CD8-positive, alpha-beta memory T cell (primary cell): ENCODE measurements at places on chromosomes 7 and 10.

- no peak for DNase-seq
Measured at GRCh38 chr7:152661479-152661878, 14.5 kb downstream of the XRCC2 start.

GRCh38 chr7:98662289-98662688, 45.2 kb downstream of the NPTX2 start:
- no peak for DNase-seq

GRCh38 chr10:118139321-118139720, 92.6 kb upstream of the RAB11FIP2 start:
- DNase-seq = no peak

GRCh38 chr10:68167586-68168189, 58.4 kb downstream of the MYPN start:
- no peak for DNase-seq

GRCh38 chr7:39033885-39034624, 56.3 kb downstream of the POU6F2 start:
- no peak for DNase-seq

- DNase-seq = no peak
Measured at GRCh38 chr7:37007268-37007667, 283.0 kb upstream of the AOAH start.

GRCh38 chr7:84665339-84665738, 470.8 kb upstream of the SEMA3A start:
- no peak for DNase-seq

GRCh38 chr7:31785101-31785500, 98.1 kb downstream of the PPP1R17 start:
- no peak for DNase-seq

GRCh38 chr10:45589009-45589408, 83.6 kb downstream of the ZFAND4 start:
- DNase-seq = no peak

- DNase-seq = no peak
Measured at GRCh38 chr10:63530409-63530808, 9.2 kb downstream of the REEP3 start.

DNA sequence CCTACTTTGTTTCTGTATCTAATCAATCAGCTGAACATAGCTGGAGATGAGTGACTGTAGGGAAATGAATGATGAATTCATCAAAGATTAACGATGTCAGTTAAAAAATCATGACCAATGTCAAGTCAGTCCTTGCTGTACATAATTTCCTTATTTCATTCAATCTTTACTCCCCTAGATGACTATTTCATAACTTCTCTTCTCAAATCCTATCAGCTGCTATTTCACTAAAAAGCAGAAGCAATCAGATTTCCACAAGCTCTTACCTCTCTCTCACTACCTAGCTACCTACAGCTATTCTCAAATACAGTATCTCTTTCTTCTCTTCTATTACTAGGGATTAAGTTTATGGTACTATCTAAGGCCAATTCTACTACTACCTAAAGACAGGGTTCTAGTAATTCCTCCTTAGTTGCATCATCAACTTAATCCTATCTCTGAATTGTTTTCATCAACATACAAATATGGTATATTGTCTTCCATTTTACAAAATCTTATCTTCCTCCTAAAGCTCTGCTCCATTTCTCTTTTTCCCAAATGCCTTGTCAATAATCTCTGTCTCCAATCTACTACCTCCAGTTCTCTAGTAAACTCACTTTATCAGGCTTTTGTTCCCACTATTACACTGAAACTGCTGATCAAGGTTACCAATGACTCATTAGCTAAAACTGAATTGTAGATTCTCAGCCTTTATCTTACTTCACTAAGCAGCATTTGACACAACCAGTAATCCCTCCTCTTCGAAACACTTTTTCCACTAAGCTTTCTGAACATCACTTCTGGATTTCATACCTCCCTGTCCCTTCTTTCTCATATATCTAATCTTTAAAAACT, 28.4 kb downstream of the JMJD1C start:
- DNase-seq = no peak

DNA sequence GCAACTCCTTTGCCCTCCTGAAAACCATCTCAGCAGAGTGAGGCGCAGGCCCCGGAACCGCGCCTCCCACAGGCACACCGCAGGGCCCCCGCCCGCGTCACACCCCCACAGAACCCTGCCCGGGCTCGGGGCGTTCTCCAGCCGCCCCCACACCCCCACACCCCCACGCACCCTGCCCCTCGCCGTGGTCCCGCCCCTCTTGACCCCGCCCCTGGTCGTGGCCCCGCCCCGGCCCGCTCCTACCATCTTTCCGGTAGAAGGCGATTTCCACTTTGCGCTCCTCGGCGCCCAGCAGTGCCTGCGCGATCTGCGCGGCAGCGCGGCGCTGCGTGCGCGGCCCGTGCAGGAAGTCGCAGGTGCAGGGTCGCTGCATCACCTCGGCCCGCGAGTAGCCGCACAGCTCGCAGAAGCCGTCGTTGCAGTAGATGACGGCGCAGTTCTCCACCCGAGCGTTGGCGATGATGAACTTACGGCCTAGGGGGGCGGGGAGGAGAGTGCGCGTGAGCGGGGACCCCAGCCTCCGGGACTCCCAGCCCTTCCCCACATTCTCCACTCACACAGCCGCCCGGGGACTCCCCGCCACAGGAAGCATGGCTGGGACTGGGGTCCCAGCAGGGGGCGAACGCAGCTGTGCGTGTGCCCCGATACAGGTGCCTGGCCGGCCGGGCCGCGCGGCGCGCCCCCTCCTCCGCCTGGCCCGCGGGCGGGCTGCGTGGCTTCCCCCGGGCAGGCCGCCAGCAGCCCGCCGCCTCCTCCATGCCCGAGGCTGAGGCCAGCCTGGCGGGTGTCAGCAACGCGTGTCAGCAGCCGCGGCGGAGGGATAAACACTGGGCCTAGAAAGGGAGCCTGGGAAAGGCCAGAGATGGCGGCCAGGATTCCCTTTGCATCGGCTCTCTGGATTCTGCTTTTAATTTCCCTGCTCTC, 3.4 kb downstream of the KCNH2 start:
- DNase-seq = peak; percentile 78

- no peak for DNase-seq
Measured at GRCh38 chr10:132364594-132364970, 32.4 kb upstream of the PWWP2B start.

GRCh38 chr7:33130184-33130583, 820 bp downstream of the BBS9 start:
- peak; percentile 9 for DNase-seq

GRCh38 chr10:66755474-66755873, 170.4 kb upstream of the LRRTM3 start:
- no peak for DNase-seq

GRCh38 chr7:76282344-76283253, 19.9 kb upstream of the HSPB1 start:
- no peak for DNase-seq

- DNase-seq = no peak
Measured at GRCh38 chr10:93173967-93174845, 100.5 kb downstream of the CYP26A1 start.

- DNase-seq = no peak
Measured at GRCh38 chr10:12589291-12589690, 239.9 kb downstream of the CAMK1D start.

DNA sequence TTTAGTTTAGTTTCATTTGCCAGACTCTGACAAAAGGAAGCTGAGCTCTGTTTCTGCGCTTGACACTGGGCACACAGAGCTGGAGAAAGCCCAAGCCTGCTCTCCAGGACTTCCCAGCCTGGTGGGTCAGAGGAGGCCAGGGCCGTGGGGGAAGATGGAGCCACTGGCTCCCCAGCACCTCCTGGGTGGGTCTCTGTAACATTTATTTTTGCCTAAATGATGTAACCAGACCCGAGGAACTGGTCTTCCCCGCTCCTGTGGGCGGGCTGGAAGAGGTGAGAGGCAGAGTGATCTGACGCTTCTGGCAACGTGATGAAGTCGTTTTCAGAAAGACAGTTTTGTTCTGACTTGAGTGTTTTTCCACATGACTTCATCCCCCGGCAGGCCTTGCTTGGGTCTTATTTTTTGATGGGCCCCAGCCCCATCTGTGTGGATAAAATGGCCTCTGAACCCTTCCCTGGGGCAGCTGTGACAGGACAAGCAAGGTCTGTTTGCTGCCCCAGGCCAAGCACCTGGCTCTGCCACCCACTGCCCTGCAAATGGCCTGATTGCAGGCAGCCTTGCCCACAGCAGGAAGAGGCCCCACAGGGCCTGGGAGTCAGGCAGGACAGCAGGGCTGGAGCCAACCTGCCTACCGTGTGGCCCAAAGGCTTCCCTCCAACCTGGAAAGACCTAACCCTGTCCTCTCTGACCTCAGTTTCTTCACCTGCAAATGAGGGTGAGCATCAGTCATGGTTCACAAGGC, 304.9 kb upstream of the ZMIZ1 start:
- no peak for DNase-seq

GRCh38 chr7:132526111-132526740, 50.0 kb downstream of the PLXNA4 start:
- DNase-seq = no peak
